ENCODE measurements at places on chromosomes 6 and 20. TPM values are rescaled to one million over a fixed set of nuclear protein-coding genes. Genes with fewer than 3 reads are reported as not detected.

GRCh38 chr20:37225146-37225545 is 36.5 kb downstream of the GHRH start:
- H3K36me3 ChIP-seq = peaks cover 73% of the 10 kb centered on the region
- no peak overlapping the region for H3K27ac ChIP-seq
- DNase-seq = no peak
- H3K4me1 ChIP-seq = no peaks in the 10 kb centered on the region
- no peak overlapping the region for H3K4me3 ChIP-seq

- no peaks in the 10 kb centered on the region for H3K4me1 ChIP-seq
- H3K4me3 ChIP-seq = no peak overlapping the region
- no peaks in the 10 kb centered on the region for H3K27me3 ChIP-seq
- no peaks in the 10 kb centered on the region for H3K36me3 ChIP-seq
- DNase-seq = no peak
Observed at GRCh38 chr6:69825904-69826303, 29.1 kb upstream of the LMBRD1 start.

DNA sequence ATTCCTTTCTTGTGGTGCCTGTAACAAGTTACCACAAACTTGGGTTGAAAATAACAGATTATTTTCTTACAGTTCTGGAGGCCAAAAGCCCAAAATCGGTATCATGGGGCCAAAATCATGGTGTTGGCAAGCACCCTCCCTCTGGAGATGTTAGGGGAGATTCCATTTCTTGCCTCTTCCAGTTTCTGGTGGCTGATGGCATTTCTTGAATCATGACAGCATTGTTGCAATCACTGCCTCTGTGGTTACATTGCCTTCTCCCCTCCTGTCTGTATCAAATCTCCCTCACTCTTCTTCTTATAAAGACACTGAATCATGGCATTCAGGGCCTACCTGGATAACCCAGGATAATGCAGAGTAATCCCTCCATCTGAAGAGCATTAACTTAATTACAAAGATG is 17.9 kb upstream of the TENT5A start:
- peaks cover 8% of the 10 kb centered on the region for H3K4me1 ChIP-seq
- no peak overlapping the region for H3K4me3 ChIP-seq
- H3K27ac ChIP-seq = no peak overlapping the region
- no peaks in the 10 kb centered on the region for H3K36me3 ChIP-seq

GRCh38 chr20:36823121-36823520 is 49.6 kb upstream of the DSN1 start:
- H3K4me1 ChIP-seq = peaks cover 6% of the 10 kb centered on the region
- H3K4me3 ChIP-seq = no peak overlapping the region
- peaks cover 17% of the 10 kb centered on the region for H3K36me3 ChIP-seq

DEFB132 gene
- not detected for polyA plus RNA-seq

CLPSL2 gene
- polyA plus RNA-seq = not detected

DNA sequence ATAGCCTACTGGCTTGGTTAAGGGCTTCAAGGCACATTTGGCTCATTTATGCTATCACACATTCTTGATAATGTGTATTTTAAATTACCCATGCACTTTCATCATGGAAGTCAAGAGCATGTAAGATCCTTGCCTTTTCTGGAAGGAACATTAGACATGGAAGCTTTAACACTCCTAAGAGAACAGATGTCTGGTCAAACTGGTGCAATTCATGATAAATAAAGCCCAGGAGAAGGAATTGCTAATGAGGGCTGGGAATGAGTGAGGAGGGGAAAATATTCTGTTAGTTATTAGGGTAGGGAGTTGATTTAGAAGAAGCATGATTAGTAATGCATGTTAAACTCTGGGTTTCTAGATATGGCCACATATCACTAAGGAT is 688.6 kb upstream of the CITED2 start:
- H3K4me3 ChIP-seq = no peak overlapping the region
- DNase-seq = no peak
- H3K4me1 ChIP-seq = peaks cover 14% of the 10 kb centered on the region
- H3K27me3 ChIP-seq = no peaks in the 10 kb centered on the region
- H3K27ac ChIP-seq = peak overlapping the region; percentile 44

FBXO30 gene
- polyA plus RNA-seq = 11.9 TPM

- H3K27me3 ChIP-seq = no peaks in the 10 kb centered on the region
- H3K4me3 ChIP-seq = no peak overlapping the region
- no peaks in the 10 kb centered on the region for H3K36me3 ChIP-seq
- H3K4me1 ChIP-seq = no peaks in the 10 kb centered on the region
Observed at GRCh38 chr6:16985513-16986284, 116.2 kb upstream of the STMND1 start.

GRCh38 chr6:117481926-117482239 is 591 bp upstream of the DCBLD1 start:
- peak overlapping the region; percentile 71 for H3K27ac ChIP-seq
- H3K36me3 ChIP-seq = peaks cover under 1% of the 10 kb centered on the region
- H3K4me3 ChIP-seq = peak overlapping the region; percentile 53
- DNase-seq = no peak

CST7 gene
- 1.9 TPM for polyA plus RNA-seq

GPR6 gene
- not detected for polyA plus RNA-seq
